ENCODE measurements at places on chromosomes 2 and 18. TPM values are rescaled to one million over a fixed set of nuclear protein-coding genes. Genes with fewer than 3 reads are reported as not detected.
A peak's percentile ranks its signal among the peaks of the same experiment; 100 is the strongest.

GRCh38 chr2:102074152-102074783 lies 68.3 kb upstream of the IL1R1 start:
- DNase-seq = no peak

DNA sequence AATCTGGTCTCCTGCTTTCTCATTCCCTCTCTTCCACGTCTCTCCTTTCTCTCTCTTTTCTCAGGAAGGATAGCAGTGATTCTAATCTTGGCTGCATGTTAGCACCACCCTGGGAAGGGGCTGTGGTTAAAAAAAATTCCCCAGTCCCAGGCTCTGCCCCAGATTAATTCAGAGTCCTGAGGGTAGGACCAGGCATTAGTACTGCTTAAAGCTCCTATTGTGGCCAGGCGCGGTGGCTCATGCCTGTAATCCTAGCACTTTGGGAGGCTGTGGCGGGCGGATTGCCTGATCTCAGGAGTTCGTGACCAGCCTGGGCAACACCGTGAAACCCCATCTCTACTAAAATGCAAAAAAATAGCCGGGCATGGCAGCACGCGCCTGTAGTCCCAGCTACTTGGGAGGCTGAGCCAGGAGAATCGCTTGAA lies 35.4 kb upstream of the EML4 start:
- DNase-seq = no peak

DNA sequence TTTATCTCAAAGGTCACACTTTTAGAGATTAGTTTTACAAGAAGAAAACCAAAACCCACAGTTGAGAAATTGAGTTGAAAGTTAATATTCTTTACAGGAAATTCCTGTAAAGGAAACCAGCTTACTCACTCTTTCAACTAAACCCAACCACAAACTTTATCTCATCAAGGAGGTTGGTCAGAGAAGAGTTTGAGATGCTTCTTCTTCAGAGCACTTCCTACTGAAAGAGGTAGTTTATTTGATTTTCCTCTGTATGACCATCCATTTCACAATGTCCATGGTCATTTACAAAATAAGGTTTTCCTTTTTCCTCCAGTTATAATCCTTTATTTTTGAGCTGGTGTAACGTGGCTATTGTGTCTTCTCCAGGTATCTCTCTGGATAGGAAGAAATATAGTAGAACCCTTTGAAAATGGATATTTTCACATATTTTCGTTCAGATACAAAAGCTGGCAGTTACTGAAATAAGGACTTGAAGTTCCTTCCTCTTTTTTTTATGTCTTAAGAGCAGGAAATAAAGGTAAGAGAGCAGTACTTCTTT lies 4.5 kb upstream of the IL18RAP start:
- DNase-seq = no peak

- peak; percentile 38 for DNase-seq
These were observed 81.0 kb downstream of the SP3 start for GRCh38 chr2:173884025-173884802.

PLCD4 gene
- total RNA-seq = 0.19 TPM

ALPI gene
- total RNA-seq = not detected
